ENCODE measurements at places on chromosomes 2 and 18.

- no peak for DNase-seq
Measured at GRCh38 chr2:174621323-174621722, 23.7 kb upstream of the WIPF1 start.

DNA sequence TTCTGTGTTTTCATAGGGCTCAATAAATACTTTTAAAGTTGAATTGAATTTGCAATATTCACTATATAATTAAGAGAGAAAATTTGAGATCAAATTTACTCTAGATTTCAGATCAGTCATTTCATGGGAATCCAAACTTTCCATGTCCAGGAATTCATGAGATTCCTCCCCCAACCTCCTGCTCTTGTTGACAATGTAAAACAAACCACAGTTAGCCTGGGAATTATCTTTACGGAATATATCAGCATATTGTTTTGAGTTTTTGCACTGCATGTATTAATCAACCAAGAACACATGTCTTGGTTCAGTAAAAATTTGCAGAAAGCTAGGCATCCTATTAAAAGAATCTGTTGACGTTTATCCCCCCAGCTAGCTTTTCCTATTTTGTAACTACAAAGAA lies 42.3 kb downstream of the CYP1B1 start:
- DNase-seq: no peak

GRCh38 chr2:215830304-215830703 lies 183.0 kb downstream of the MREG start:
- DNase-seq: peak; percentile 53

- DNase-seq: no peak
Measured at GRCh38 chr2:6089474-6089873, 397.3 kb downstream of the SOX11 start.

All from HS-5 (cell line).